NCI-H2107 (cell line): ENCODE measurements at places on chromosomes 4 and X.

DNA sequence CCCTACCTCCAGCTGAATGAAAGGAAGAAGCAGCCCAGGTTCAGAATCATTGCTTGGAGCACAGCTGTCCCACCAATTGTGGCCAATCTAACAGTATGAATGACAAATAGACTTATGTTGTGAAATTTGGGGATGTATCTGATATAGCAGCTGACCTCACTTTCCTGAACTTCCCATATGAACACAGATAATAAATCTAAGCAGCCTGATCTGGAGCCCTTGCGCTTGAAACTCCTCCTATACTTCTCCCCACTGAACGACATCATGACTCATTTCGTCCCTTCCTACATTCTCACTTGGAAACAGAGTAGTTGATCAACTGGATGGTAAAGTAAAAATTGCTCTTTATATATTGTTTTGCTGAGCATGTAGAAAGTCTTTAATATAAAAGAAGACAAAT, 24.2 kb upstream of the AMELX start:
- no peak for DNase-seq

- DNase-seq, result no peak
These were observed 156.3 kb upstream of the VEGFC start for GRCh38 chr4:176949029-176949428.

- DNase-seq, result no peak
These were observed 50.5 kb downstream of the CWH43 start for GRCh38 chr4:49036528-49036927.

DNA sequence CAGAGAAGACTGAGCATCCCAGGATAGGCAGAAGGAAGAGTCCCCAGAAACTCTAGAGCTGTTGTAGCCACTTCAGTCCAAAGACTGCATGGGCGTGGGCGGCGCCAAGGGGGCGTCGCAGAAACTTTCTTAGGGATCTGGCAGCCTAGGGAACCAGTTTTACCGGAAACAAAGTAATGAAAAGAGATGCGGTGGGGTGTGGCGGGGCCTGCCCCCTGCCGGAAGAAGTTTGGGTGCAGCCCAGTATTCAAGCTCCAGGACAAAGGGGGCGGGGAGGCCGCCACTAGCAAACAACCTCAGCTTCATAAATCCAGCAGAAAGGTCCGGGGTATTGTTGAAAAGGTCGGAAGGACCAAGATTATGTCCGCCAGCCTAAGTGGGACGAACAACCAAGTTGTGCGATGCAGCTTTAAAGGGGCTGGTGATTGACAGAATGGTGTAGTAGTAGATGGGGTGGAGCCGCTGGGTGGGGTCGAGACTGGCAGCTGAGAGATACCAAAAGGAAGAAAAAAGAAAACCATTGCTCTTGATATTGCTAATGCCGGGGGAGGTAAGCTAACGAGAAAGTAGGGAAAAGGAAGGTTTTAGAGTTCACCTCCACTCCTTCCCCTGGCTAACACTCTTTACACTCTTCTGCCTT, 190.5 kb downstream of the RRAGB start:
- no peak for DNase-seq

DNA sequence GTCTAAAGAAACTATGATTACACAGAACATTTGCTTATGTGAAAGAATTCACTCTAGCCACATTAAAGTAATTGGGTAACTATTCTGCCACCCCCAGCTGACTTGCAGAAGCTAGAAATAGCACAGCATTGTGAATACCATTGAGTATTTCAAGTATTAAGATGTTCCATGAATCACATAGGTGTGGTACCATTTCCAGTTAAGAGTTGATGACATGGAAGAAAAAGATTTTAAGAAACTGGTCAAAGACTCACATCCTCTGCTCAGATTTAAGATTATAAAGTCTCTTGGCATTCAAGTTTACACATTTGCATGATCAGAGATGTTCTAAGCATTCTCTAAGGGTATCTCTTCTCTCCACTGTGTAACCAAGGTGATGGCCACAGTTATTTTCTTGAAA, 287.5 kb downstream of the CAMK2D start:
- DNase-seq, result no peak

- DNase-seq, result no peak
These were observed 479 bp downstream of the BRCC3 start for GRCh38 chrX:155071694-155072280.

GRCh38 chr4:157702831-157703230, 470.0 kb downstream of the GASK1B start:
- no peak for DNase-seq

GRCh38 chrX:110449312-110449711, 90.7 kb downstream of the RTL9 start:
- no peak for DNase-seq

DNA sequence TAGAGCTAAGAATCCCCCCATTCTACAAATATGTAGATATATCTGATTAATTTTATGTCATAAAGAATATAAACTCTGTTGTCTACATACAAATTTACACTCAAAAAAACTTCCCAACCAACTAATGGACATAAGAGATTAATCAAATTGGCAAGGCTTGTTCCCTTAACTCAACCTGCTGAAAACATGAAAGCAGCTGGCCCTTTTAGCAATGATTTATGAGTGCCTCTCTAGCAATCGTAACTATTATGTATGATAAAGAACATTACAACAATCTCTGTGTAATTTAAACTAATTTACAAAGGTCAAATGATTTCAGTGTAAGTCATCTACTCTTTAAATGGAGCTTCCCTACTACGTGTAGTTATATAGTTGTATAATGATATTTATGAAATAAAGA, 83.1 kb upstream of the FTHL17 start:
- no peak for DNase-seq

GRCh38 chr4:15012017-15012788, 9.9 kb downstream of the CPEB2 start:
- DNase-seq, result no peak

DNA sequence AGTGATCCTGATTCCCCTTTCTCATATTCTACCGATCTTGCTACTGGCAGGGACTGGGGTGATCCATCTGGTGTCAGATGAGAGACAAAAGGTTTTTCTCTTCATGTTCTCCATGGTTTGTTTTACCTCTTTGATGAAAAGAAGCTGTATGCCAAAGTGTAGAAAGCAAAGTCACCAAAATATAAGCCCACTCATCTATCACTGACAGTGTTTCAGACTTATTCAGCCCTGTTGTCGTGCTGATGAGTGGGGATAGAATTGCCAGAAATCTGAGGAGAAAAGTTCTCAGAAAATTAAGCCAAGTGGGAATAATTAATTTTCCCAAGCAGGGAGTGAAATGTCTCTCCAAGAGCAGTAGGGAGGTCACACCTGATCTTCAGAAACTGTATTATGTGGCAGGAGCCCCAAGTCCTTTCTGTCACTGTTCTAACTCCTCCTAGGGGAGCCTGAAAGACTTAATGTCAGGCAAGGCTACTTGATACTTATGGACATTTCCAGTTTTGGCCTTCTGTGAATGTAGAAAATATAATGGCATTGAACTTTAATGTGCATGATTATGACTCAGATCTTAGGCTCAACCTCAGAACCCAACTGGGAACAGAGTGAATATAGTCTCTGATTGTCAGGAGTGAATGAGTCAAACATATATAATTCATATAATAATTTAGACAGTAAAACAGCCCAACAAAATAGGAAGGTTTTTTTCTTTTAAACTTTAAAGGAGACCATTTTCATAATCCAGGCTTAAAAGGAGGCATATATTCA, 298.1 kb downstream of the ANKRD50 start:
- no peak for DNase-seq
